Stimulated activated CD8-positive, alpha-beta memory T cell treated with anti-CD3 and anti-CD28 coated beads, Interleukin-7, amount 100 ng/mL, for 1 hour (primary cell): ENCODE measurements at places on chromosomes 5 and 9.

- DNase-seq: no peak
These were observed 1.6 kb upstream of the LMAN2 start for GRCh38 chr5:177353093-177353492.

- no peak for DNase-seq
These were observed 2.4 kb downstream of the SMIM15 start for GRCh38 chr5:61159836-61160235.

DNA sequence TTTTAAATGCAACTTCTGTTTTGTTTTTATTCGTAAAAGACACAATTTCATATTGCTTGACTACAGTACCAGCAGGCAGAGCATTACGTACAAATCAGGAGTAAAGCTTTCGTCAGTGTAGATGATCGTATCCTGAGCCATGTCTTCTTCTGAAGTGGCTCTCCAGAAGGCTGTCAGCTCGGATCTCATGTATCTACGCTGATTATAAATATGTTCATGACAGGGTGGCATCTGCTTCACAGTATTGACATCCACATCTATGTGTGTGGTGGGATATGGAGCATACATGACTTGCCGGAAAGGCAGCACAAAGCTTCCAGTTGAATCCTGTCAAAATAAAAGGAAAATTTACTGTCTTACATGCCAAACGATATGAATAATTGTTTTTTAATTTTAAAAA, 16.8 kb downstream of the C9orf72 start:
- no peak for DNase-seq

DNA sequence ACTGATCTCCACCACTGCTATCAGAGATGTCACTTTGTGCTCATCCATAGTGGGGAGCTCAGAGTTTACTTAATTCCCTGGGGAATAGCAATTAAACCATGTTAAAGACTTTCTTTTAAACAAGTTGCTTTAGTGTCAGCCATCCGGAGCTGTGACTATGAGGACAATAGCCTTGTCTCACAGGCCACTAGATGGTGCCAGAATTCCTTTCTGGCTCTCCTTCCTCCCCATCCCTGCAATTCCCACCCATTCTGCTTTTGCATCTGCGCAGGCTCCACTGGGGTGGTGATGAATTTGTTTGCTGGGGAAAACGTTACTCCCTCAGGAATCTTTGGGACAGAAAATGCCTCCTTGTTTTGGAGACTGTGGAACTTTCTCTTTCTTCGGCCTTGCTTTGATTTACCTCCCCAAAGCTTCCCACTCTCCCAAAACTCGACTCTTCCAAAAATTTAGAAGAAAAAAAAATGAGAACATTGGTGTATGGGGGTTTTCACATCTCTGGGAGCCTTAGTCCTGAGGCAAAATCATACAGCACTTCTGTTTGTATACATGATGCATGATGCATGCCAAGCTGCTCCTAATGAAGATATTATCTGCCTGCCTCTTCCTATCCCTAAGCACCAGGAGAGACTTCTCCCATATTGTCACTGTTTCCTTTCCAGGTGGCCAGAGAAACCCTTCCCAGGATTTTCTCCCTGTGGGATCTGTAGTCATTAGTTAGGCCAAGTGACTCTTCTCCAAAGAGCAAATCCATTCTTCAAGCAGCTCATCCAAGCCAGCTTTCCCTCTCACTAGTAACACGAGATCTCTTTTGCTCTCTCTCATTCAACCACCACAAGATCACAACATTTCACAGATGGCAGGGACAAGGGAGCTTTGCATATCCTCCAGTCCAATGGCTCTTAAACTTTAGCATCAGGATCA, 466.1 kb downstream of the TLR4 start:
- no peak for DNase-seq

- no peak for DNase-seq
These were observed 30.9 kb downstream of the GSN start for GRCh38 chr9:121298689-121299466.

- no peak for DNase-seq
These were observed 40.5 kb downstream of the CDO1 start for GRCh38 chr5:115775999-115776398.

DNA sequence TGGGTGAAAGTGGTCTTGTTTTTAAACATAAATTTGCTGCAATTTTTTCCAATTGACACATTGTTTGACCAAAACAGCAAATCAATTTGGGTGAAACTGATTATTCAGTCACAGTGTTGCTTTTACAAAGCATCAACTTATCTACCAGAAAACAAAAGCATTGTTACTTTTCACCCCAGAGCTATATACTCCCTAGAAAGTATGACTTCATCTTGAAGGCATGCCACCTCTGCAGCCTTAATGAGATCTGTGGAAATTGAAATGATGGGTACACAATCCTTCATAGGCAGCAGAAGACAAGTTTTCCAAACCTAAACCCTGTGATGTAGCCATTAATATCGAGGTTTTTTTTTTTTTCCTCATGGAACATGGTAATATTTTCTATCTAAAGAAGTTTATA, 615.9 kb downstream of the CHSY3 start:
- DNase-seq: no peak

DNA sequence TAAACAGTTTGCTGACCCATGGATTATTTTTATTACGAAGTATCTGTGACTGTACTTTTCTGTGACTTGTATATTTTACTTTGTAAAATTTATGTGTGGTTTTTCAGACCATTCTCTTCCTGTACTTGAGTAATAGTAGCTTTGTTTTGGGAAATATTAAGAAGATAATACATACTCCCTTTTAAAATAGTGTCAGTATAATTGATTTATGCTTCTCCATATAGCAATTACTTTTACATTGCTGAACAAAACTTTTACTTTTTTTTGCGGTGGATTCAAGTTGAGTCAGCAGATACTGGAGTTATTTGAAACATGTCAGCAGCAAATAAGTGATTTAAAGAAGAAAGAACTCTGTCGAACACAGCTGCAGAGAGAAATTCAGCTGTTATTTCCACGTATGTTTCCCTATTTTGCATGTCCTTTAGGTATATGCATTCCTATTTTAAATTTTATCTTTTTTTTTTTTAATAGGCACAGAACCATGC, 28.4 kb downstream of the TENT2 start:
- no peak for DNase-seq

- DNase-seq: no peak
These were observed 687.9 kb upstream of the RGMB start for GRCh38 chr5:98085593-98085992.

DNA sequence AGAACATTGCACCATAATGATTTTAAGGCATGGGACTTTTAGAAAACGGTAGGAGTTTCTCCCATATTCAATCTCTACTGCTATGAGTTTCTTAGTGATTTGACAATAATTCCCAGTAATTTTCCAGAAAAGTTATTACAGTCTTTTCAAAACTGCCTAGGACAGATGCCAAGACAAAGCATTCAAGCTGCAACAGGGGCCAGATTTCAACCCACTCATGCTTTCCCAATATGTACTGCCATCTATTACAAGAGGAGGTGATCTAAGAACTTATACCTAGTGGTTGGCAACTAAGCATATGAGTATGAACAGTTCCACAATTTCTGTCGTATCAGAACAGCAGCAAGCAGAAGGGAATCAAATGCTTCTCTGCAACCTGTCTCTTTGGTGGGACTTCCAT, 95.1 kb upstream of the TMED7 start:
- no peak for DNase-seq

GRCh38 chr5:82664732-82665131, 386.6 kb upstream of the RPS23 start:
- no peak for DNase-seq

DNA sequence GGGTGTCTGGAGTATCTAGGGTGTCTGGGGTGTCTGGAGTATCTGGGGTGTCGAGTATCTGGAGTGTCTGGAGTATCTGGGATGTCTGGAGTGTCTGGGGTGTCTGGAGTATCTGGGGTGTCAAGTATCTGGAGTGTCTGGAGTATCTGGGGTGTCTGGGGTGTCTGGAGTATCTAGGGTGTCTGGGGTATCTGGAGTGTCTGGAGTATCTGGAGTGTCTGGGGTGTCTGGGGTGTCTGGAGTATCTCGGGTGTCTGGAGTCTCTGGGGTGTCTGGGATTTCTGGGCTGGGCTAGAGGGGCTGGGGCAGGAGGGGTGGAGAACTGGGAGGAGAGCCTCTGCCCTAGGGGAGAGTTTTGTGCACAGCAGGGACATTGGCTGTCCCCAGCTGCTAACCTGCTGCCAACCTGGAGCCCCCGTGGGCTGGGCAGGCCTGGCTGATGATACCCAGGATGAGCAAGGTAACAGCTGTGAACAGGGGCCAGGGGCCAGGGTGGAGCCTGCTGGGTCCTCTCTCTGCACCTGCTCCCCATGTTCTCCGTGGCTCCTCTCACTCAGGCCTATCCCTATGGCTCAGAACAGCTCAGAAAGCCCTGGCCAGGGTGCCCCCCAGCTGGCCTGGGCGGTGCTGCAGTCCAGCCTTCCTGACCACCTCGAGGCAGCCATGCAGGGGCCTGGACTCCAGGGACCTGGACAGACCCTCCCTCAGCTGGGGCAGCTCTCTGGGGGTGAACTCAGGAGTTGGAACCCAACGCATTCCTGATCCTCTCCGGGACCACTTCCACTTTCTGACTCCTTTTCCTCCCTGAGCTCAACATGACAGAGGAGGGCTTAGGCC, 29.9 kb downstream of the LHX3 start:
- DNase-seq: no peak
